ENCODE measurements at places on chromosomes 3 and 15.

GRCh38 chr3:54963641-54964040 is 35.8 kb upstream of the LRTM1 start:
- DNase-seq: no peak

DNA sequence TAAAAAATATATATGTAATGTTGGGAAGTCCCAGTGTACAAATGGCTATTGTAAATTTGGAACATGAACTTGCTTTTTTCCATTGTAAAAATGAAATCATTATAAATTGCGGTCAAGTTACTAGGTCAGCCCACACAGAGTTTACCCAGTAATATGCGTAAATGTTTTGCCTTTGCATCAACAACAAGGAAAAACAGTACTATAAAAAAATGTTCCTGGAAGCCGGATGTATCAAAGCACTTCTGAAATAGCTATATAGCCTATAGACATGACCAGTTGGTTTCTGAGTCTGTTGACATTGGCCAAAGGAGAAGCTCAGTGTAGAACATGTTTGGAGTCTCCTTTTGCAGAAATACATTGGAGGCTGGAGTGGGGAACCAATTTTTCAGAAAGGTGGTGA is 23.2 kb downstream of the CTNNB1 start:
- no peak for DNase-seq

- DNase-seq: no peak
These were observed 51.8 kb downstream of the SPRED1 start for GRCh38 chr15:38304481-38304880.

GRCh38 chr3:110180733-110181132 is 843.4 kb upstream of the DPPA4 start:
- no peak for DNase-seq

DNA sequence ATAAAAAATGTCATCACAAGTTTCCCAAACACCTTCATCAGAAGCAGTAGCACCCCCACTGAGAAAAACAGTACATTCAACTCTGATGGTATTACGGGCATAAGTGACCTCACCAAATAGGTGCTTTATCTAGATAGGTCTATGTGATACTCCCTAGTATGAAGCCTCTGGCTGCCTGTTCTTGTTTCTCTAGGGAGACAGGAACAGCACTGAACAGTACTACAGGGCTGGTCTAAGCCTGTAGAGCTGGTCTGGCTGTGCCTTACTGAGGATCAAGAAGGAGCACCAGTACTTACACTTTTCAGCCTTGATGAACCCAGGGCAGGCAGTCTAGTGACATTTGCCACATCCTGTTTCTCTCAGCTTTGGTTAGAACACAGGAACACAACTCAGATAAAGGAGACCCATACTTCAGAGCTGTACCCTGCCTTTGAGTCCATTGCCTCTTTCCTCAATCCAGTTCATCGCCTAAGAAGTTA is 35.9 kb downstream of the OXNAD1 start:
- DNase-seq: no peak

- DNase-seq: no peak
These were observed 105.9 kb downstream of the IL1RAP start for GRCh38 chr3:190619761-190620160.

DNA sequence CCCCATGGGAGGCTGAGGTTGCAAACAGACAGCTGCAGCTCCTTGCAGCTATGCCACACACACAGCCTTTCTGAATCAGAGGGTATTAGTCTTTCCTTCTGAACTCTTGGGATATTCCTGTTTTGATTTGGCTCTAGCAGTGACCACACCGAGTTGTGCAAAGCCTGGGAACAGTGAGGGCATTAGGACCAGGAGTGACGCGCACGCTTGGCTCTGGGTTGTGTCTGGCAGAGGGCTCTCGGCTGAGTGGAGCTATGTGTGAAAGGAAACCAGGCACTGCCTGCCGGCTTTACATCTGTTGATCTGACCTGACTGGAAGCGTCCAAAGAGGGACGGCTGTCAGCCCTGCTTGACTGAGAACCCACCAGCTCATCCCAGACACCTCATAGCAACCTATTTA is at the start of gene GALNT15:
GALNT15 (plus strand) TSS at position 292 of the 400 bp plus-strand sequence. CDS start 472 bp downstream, outside the sequence.
- DNase-seq: no peak

- DNase-seq: no peak
These were observed 31.0 kb downstream of the P3H2 start for GRCh38 chr3:190089711-190090110.

Data from activated naive CD4-positive, alpha-beta T cell (primary cell).